Vagina (tissue), 2 donors: ENCODE measurements at places on chromosomes 7 and 10.

- H3K36me3 ChIP-seq: no peaks in the 10 kb centered on the region
- peaks cover 18% of the 10 kb centered on the region for H3K4me1 ChIP-seq
- H3K4me3 ChIP-seq: peak overlapping the region; percentile 38
- H3K27ac ChIP-seq: peak overlapping the region; percentile 30
These were observed 4.7 kb downstream of the ACBD7 start for GRCh38 chr10:15083674-15084501.

DNA sequence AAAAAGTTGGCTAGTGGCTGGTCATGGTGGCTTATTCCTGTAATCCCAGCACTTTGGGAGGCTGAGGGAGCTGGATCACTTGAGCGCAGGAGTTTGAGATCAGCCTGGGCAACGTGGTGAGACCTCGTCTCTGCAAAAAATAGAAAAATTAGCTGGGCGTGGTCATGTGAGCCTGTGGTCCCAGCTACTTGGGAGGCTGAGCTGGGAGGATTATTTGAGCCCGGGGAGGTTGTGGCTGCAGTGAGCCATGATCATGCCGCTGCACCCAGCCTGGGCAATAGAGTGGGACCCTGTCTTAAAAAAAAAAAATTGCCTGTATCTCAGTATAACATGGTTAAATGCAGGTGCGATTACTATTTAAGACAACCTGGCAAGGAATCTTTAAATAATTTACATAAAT lies 61.0 kb downstream of the ADD3 start:
- peak overlapping the region; percentile 57 for H3K27ac ChIP-seq
- no peaks in the 10 kb centered on the region for H3K27me3 ChIP-seq
- H3K4me3 ChIP-seq: no peak overlapping the region
- no peak for DNase-seq
- no peaks in the 10 kb centered on the region for H3K36me3 ChIP-seq
- H3K4me1 ChIP-seq: peaks cover 52% of the 10 kb centered on the region

DNA sequence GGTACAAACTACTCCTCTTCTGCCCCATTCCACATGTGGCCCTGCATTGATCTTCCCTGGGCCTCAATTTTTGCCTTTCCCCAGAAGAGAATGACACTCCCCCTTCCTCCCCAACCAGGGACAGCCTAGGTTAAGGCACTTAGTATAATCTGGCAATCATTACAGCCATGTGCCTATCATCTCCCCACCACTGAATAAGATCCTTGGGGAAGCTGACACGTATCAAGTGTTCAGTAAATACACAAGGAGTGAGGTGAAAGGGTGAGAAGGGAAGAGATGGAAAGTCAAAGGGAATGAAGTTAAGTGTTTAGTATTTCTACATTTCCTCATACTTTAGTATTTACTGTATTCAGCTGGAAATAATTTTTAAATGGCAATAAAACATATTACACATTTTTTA lies 31.9 kb downstream of the FBXW4 start:
- DNase-seq: no peak
- H3K4me1 ChIP-seq: no peaks in the 10 kb centered on the region
- H3K36me3 ChIP-seq: peaks cover 56% of the 10 kb centered on the region

DNA sequence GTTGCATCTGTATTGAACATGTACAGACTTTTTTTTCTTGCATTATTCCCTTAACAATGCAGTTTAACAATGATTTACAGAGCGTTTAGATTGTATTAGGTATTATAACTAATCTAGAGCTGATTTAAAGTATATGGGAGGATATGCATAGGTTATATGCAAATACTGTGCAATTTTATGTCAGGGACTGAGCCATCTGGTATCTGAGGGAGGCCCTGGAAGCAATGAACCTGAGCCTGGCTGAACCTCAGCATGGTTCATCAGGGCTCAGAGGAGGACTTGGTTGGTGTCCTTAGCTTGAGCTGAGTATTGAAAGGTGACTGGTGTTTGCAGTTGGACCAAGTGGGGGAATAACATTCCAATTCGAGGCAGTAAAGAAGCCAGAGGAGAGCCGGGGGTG lies 4.8 kb downstream of the ADCK2 start:
- H3K27me3 ChIP-seq: no peaks in the 10 kb centered on the region
- H3K4me1 ChIP-seq: peaks cover 27% of the 10 kb centered on the region
- H3K4me3 ChIP-seq: no peak overlapping the region
- H3K36me3 ChIP-seq: peaks cover 18% of the 10 kb centered on the region
- DNase-seq: no peak
- H3K27ac ChIP-seq: no peak overlapping the region

DNA sequence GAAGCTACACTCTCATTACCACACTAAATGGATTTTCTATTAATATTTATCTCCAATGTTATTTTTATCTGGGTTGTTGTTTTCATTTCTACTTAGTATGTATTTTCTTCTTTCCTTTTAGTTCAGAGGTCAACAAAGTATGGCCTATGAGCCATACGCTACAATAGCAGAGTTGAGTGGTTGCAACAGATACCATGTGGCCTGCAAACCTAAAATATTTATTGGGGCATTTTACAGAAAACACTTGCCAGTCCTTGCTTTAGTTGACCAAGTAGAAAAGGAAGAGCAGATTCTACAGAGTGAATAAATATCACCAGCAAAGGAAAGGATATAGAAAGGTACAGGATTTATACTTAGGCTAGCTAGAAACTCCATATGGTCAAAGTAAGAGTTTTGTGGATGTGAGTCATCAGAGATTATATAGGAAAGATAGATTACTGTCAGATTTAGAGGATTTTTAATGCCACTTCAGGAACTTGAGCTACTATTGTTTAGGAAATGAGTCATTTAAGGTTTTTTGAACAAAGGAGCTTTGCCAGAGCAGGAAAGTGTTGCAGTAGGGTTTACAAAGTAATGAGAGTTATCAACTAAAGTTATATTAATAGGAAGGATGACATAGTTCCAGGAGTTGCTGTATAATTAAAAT lies 323.3 kb upstream of the KAT6B start:
- no peaks in the 10 kb centered on the region for H3K27me3 ChIP-seq
- H3K4me3 ChIP-seq: no peak overlapping the region
- DNase-seq: no peak
- H3K4me1 ChIP-seq: peaks cover 25% of the 10 kb centered on the region
- H3K27ac ChIP-seq: no peak overlapping the region

DNA sequence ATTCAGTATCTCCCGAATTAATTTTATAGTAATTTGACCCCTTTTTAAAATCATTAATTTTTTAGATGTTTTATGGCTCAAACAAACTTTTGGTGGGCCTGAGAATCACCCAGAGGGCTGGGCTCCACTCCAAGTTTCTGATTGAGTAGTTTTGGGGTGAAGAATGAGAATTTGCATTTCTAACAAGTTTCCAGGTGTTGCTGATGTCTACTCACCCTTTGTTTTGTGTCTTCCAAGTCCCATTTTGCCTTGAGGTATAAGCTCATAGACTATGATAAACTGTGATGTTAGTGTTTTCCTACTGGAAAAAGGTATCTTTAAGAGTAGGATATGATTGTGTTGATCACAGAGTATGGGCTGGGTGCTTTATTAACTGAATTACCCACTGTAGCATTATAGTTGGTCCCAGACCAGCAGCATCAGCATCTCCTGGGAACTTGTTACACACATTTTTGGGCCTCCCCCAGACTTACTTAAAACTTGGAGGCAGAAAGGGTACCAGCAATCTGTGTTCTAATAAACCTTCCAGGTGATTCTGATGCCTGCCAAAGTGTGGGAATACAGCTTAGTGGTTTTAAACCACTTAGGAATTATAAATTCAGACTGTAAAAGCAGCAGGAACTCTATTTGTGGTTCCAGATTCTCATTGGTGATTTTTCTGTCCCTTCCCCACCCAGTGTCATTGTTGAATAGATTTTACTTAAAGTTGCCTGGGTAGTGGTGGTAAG lies 19.1 kb downstream of the ZNRF2 start:
- no peak overlapping the region for H3K4me3 ChIP-seq
- peaks cover 29% of the 10 kb centered on the region for H3K4me1 ChIP-seq
- no peak overlapping the region for H3K27ac ChIP-seq
- H3K36me3 ChIP-seq: no peaks in the 10 kb centered on the region

DNA sequence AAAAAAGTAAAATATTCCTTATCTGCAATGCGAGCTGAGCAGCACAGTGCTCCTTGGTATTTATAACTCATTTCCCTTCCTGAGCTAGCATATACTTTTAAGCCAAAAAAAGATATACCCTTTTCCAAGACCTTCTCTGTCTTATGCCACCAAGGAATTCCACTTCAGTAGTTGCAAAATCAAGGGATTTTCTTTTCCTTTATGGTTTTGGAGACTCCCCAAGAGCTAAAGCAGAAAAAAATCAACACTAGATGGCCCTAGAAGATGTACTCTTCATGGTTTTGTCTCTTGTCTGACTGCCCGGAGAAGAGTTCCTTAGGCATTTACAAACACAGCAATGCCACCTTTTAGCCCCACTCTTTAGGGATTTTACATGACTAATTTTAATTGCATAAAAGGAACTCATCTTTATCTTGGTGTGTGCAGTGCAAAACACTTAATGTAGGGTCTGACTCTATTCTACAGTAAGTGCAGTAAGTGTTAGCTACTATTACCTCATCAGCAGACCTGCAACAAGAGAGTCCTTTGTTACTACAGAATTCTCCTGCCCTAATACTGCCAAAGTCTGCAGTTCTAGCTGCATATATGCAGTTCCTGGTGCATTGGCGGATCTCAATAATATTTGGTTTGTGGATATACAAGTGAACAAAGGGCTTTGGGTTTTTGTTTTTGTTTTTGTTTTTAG lies 443.3 kb downstream of the GFRA1 start:
- no peaks in the 10 kb centered on the region for H3K4me1 ChIP-seq
- no peaks in the 10 kb centered on the region for H3K36me3 ChIP-seq
- no peaks in the 10 kb centered on the region for H3K27me3 ChIP-seq
- no peak for DNase-seq
- no peak overlapping the region for H3K4me3 ChIP-seq
- H3K27ac ChIP-seq: no peak overlapping the region
